Cortex of kidney (tissue), 1 donor: ENCODE measurements at places on chromosomes 6 and 20.

- no peak for DNase-seq
Observed at GRCh38 chr20:35295058-35295457, 2.8 kb upstream of the FAM83C start.

DNA sequence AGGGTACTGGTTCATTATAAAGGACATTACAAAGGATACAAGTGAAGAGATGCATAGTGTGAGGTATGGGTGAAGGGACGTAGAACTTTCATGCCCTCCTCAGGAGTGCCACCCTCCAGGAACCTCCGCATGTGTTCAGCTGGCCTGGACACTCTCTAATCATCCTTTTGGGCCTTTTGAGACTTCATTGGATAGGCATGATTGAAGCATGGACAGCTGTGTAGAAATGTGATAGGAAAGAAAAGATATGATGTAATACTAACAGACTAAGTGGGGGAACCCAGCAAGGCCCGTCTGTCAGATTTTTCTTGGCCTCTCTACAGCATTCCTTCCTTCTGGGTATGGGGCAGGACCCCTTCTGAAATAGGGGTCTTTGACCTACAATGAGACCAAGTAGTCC lies 31.1 kb downstream of the DOP1A start:
- DNase-seq, result no peak

GRCh38 chr6:167825332-167826229 lies 1.1 kb upstream of the AFDN start:
- DNase-seq, result no peak

DNA sequence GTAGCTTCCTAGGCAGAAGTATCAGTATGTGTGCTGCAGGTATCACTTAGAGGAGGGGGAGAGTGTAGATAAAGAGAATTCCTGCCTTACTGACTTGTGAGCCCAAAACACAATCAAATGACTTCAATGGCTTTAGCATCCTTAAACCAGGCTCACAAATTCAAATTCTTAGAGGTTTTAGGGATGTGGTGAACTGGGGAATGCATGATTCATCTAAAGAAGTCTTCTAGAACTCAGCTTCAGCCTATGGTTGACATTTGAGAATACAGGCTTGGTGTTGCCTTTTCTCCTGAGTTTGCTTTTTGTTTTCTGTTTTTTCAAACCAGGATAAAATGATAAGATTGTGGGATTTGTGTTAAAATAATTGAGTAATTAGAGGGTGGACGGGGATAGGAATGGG lies 14.4 kb downstream of the SNRPC start:
- DNase-seq, result no peak

DNA sequence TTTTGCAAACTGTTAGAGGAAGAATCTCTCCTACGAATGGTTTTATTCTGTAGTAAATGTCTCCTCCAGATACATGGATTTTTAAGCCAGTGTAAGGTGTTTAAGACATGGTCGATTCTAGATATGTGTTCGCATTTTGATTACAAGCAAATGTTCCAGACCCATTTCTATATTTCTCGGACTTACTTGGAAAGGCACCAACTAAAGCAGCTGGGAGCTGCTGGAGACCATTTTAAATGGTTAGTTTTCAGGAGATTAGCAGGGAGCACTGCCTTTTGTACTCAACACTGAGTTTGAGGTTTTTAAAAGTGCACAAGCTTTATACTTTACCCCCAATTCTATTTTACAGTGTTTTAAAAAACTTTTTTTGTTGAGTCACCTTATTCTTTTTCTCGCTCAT lies 857.0 kb downstream of the KIF16B start:
- DNase-seq, result no peak

DNA sequence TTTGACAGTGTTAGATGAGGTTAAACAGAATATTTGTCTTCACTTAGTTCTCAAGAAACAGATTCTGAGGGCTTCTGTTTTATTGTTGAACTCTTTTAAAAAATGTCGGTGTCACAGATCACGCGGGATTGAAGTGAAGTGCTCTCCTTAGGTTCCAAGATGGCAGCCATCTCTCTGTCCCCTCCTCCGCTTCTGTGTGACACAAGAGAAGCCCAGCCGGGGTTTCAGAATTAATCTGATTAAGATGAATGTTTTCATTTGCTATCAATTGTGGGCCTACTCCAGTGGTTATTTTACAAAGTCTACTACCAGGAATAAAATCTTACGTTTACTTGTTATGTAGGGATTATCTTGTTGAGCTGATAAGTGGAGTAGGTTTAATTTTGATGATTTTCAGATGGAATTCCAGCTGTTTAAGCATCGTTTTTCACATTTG lies 10.9 kb downstream of the HIVEP1 start:
- DNase-seq, result no peak

DNA sequence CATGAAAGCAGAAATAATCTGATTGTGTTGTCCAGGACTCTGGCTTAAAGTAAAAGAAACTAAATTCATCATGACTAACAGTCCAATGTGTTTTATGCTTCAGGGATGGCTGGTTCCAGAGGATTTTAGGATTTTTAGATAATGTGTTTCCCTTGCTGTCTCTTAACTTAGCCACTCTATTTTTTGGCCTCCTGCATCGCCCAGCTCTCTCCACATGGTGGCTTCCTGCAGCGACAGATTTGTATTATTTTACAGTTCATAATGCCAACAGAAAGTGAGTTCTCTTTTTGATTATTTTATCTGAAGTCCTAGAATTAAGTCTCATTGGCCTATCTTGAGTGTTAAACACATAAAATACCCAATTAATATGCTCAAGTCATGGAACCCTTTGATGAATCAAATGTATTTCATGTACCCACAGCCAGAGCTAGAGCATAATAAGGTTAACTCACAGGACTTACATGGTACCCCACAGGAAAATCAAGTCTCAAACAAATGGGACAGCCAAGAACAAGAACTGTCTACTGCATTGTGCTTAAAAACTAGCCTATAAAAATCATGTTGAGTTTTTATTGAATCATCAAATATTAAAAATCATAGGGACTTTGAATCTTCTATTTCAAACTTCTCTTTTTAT lies 582.5 kb downstream of the DOK5 start:
- no peak for DNase-seq

GRCh38 chr6:38804358-38804757 lies 89.2 kb downstream of the DNAH8 start:
- no peak for DNase-seq
